Activated naive CD4-positive, alpha-beta T cell treated with anti-CD3 and anti-CD28 coated beads for 36 hours (primary cell): ENCODE measurements at places on chromosomes 13 and 19. TPM values are rescaled to one million over a fixed set of nuclear protein-coding genes. Genes with fewer than 3 reads are reported as not detected.

- no peak for DNase-seq
Measured at GRCh38 chr13:79686441-79686840, 205.5 kb downstream of the NDFIP2 start.

FCGBP gene
- total RNA-seq, result 3.1 TPM

DNA sequence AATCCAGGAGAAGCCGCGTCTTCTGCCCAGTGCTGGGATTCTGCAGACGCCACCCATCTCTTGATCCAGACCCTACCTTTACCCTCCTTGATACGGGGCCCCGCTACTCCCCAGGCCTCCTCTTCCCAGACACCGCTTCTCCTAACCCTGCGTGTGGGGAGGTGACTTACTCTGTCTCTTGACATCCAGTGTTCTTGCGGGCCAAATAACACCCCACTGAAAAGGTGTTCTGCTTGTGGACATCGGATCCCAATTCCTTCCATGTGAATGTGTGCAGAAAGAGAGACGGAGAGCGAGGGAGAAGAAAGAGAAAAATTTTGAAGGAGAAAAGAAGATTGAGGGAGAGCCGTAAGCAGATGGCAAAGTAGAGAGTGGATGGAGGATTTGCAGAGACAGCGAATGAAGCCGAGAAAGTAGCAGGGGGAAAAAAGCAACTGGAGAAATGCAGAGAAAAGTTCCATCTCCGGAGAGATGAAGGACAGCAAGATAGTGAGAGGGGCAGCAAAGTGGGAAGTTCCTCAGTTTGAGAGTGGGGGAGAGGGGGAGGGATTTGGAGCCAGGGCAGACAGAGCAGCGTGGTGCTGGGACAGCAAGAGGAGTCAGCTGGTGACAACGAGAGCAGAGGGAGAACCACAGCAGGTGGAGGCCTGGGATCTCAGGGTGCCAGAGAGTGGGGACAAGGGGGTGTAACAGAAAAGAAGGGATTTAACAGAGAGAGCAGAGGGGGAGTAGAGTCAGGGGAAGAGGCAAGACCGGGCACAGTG lies 814 bp downstream of the ZNF480 start:
- DNase-seq, result no peak

GRCh38 chr19:5832527-5833216 lies 6.8 kb downstream of the FUT6 start:
- DNase-seq, result no peak

GRCh38 chr19:30924670-30925069 lies 424.6 kb downstream of the TSHZ3 start:
- DNase-seq, result no peak

ZNF723 gene
- total RNA-seq, result not detected

DNA sequence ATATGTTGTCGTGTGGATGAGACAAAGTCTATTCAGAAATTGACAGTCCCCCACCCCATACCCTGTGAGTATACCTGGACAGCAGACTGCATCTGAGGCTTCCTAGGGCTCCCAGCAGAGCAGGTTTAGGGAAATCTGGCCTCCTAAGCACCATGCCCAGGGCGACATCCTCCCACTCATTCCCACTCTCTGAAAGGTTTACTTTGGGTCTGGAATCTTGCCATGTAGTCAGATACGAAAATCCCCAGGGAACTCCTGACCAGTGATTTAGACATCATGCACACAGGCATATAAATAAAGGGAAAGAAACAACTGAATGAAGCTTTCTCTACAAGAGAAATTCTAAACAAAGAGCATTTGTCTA lies 717 bp upstream of the NALCN start:
- no peak for DNase-seq

DNA sequence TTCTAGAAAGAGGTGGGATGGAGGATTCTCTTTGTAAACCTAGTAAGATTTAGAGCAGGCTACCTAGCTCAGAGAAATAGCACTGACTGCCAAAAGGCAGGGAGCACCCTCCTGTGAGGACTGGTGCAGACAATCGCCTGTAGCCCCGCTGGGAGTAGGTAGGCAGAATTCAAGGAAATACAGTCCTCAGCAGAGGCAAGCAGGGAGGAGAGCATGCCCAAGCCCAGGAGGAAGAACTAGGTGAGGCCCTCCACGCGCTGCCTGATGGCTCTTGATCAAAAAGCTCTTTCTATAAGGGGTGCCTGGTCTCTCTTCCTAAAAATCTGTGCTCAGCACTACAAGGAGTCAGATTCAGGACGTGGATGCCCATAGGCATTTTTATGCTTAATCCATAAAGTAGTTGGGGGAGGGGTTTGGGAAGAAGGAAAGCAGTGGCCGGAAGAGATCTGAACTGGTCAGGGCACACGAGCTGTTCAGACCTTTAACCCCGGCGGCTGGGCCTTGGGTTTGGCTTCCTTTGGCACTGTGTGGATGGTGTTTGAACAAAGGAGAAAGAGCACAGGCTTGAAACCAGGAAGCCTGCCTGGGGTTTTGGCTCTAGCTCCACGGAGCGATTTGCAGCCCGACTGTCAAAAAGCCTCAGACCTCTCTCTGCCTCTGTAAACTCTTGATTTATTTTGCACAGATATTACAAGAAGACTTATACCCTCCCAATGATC lies 320.6 kb downstream of the FOXO1 start:
- DNase-seq, result no peak

C1QTNF9B gene
- not detected for total RNA-seq

FUT3 gene
- not detected for total RNA-seq

GRCh38 chr13:75860935-75861334 lies 224.8 kb downstream of the LMO7 start:
- DNase-seq, result no peak

WDR62 gene
- total RNA-seq, result 25.6 TPM

DNA sequence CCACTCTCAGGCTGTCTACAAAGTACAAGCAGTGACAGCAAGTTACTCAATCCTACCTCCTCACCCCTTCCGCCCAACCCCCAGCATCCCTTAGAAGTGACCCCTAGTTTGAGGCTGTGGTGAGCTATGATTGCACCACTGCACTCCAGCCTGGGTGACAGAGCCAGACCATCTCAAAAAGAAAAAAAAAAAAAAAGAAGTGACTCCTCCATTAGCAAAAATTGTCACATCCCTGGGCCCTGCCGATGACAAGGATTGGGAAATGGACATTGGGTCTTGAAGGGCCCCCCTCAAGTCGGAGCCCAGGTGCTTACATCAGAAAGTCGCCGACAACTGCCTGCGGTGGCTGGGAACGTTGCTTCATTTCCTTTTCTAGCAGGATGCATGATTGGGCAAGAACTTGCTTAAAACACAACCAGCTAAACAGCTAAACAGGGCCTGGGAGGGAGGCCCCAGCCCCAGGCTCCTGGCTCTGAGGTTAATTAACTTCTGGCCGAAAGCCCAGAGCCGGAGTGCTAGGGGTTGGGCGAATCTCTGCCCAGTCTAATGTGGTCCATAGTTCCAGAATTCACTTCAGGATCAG lies 15.3 kb downstream of the RAB3D start:
- peak; percentile 85 for DNase-seq

GRCh38 chr13:110307767-110308655 lies 927 bp downstream of the COL4A2 start:
- no peak for DNase-seq

GEMIN7 gene
- 15.4 TPM for total RNA-seq

- DNase-seq, result no peak
Measured at GRCh38 chr19:12133069-12133468, 7.1 kb downstream of the ZNF20 start.

DMWD gene
- total RNA-seq, result 29.1 TPM

GRCh38 chr19:7676376-7676775 lies 514 bp upstream of the MCEMP1 start:
- no peak for DNase-seq

ZNF442 gene
- 1.7 TPM for total RNA-seq

DNA sequence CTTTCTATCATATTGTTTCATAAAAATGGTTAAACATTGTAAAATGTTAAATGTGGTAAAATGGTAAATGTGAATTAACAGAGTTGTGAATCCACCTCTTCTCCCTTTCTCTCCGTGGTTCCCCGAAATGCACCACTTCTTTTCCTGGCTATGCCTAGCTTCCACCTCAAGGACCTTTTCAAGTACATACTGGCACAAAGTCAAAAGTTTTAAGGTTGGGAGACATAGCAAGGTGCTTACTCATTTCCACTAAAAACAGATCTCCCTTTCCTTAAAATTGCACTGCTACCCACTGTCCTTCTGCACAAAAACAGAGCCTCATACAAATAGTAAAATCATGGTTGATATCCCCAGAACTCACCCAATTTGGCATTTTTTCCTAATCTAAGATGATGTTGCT lies 558.2 kb downstream of the SLITRK6 start:
- no peak for DNase-seq

DNA sequence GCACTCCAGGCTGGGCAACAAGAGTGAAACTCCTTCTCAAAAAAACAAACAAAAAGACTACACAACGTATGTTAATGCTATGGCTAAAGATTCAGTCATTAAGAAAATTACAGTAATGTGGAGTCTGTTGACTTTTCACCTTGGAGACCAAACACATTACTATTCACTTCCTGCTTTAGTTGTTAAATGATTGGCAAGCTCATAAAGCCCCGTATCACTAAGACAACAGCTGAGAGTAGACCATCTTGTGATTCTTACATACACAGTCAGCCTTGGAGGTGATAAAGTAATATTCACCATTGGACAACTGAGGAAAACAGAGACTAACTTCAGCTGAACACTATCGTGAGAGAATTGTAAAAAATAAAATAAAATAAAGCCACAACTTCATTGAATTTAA lies 86.5 kb downstream of the KCTD12 start:
- DNase-seq, result no peak

- no peak for DNase-seq
Measured at GRCh38 chr13:77580748-77581147, 45.2 kb downstream of the SCEL start.

GRCh38 chr13:30671271-30671815 lies 53.6 kb downstream of the USPL1 start:
- no peak for DNase-seq

POLR1G gene
- total RNA-seq, result 7.4 TPM

DNA sequence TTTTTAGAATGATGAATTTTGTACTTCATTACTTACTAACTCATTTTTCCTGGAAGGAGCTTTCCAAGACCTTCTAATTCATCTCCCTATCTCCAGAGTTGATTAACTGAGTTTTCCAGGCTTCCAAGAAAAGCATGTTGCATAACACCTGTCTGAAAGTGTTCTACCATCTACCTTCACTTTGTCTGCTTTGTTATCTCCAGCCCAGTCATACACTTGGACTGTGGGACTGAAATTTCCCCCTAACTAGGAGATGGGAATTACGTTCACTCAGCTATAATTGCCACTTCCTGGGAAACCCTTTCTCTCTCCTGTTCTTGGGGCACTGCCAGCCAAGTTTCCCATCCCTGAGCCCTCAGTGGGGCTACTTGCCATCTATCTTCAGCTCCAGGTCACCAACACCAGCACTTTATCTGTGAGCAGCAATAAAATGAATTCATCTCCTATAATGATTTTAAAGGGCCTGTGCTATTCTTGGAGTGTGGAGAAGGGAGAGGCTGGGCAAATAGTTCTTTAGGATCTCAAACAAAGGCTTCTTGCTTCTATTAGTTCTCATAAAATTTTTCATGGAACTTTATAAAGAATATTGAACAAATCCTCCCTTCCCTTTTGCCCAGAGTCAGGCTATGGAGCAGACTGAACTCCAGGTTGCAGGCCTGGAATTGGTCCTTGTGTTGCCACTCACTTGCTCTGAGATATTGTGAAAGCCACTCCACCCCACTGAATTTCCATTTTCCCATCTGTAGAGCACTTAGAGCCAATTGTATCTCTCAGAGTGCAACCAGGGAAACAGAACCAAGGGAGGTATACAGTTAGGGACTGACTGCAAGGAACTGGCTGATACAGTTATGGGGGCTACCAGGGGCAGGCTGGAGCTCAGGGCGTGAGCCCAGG lies 17.8 kb upstream of the ATP12A start:
- DNase-seq, result no peak

DNA sequence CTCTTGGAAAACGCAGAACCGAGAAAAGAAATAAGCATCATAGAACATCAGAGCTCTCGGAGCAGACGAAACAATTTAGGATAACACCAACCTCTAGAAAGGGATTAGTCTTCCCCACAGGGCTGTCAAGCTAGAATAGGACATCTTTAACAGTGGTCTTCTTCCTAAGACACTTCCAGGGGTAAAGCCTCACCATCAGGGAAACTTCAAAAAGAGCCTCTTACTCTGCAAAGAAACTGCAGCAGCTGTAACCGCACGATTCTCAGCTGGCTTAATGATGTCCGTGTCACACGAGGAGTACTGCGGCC lies 642 bp downstream of the ZNF571 start:
- DNase-seq, result no peak

- DNase-seq, result no peak
Measured at GRCh38 chr13:59247171-59247570, 916.6 kb downstream of the DIAPH3 start.

GRCh38 chr19:33496038-33496895 lies 25.3 kb downstream of the PEPD start:
- DNase-seq, result no peak

- no peak for DNase-seq
Measured at GRCh38 chr19:6012426-6013170, 34.7 kb upstream of the RANBP3 start.

ZNF135 gene
- 0.62 TPM for total RNA-seq

IPO5 gene
- total RNA-seq, result 257 TPM

GRCh38 chr13:77040835-77041234 lies 13.9 kb upstream of the FBXL3 start:
- DNase-seq, result no peak

DNA sequence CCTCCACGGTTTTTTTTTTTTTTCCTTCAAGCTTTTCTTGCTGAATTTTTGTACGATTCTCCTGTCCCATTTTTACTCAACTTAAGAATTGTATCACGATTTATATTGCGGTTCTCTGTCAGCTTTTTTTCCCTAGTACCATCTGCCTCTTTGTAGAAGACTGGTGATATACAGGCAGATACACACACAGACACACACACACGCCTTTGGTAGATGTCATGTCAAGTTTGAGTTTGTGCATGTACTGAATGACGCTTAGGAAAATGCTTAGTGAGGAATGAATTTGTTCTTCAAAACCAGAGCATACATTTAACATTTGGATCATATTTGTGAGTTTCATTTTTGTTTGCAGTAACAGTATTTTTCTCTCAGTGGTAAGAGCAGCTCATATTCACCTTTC lies 82.0 kb upstream of the MBNL2 start:
- DNase-seq, result no peak

ADAT3 gene
- 3.0 TPM for total RNA-seq

DNA sequence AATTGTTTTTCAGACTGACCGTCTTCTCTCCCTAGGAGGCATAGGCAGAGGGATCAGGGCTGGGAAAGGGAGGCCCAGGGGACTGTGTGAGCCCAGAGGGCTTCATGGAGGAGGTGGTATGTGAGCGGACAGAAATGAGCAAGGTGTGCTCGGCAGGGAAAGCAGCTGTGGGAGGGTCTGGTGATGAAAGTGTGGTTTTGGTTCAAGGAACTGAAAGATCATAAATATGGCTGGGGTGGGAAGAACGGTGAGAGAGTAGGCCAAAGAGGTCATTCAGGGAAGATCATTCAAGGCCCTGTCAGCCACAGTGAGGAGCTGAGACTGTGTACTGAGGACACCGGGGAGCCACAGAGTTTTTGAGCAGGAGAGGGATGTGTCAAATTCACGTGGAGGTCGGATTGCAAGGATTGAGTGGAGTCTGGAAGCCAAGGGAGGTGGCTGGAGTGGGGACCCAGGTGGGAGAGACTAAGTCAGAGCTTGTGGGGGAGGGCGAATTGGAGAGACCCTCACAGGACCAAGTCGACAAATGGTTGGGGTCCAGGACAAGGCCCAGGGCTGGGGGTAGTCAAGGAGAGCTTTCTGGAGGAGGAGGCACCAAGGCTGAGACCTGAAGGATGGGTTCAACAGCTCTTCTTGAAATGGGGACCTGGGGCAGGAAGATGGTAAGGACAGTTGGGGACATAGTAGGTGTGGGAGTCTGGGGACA lies 7.6 kb downstream of the PLD3 start:
- DNase-seq, result no peak
